SK-MEL-5 (cell line): ENCODE measurements at places on chromosomes 2 and 18. TPM values are rescaled to one million over a fixed set of nuclear protein-coding genes. Genes with fewer than 3 reads are reported as not detected.

Gene FER1L5
- not detected in 2 replicates for total RNA-seq

Gene BBS5
- 16.7 and 19.2 TPM in 2 replicates for total RNA-seq

Gene RAPGEF4
- 4.5 and 5.4 TPM in 2 replicates for total RNA-seq

GRCh38 chr2:9110346-9110884, 96.2 kb upstream of the ASAP2 start:
- no peak for DNase-seq

DNA sequence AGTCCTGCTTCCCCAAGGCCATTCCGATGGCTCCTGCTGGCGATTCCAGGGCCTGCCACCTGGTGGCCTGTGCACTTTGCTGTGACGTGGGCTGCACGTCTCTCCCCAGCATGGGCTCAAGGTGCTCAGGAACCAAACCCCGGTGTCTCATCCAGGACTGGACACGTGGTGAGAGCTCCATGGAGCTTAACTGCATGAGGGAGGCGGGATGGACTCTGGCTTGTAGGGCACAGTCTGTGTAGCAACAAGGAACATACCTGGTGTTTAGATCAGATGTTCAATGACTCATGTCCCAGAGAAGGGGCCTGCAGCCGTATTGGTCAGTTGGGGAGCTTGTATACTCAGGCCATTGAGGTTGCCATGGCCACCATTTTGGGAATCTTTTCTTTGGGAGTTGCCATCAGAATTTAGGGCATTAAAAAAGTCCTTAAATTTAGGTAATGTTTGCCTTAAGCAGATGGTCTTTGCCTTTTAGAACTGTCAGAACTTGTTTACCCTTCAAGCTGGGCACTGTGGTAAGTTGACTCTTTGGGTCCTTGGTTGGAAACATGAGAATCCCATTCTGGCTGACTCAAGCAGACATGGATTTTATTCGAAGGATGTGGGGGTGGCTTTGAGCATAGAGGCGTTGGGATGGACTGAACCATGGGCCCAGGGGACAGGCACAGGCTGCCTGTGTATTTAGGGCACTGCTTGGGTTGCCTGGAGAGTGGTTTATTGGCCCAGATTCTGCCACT, 21.0 kb downstream of the AGAP1 start:
- DNase-seq: no peak

DNA sequence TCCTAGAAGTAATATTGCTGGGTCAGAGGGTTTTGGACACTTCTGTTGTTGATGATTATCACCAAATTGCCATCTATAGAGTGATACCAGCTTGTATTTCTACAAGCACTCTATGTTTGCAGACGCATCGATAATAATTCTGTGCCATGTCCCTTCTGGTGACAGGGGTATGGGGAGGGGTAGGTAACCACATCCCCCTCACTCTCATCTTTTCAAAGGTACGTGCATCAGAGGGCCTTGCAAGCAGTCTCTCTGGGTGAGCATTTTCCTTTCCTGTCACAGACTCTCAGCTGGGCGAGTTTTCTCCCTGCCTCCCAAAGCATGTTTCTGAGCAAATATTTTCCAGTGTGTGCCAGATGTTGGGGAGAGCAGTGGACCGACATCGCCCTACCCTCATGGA, 98.0 kb downstream of the SMAD7 start:
- no peak for DNase-seq

- no peak for DNase-seq
Measured at GRCh38 chr2:104847586-104848160, 6.2 kb upstream of the POU3F3 start.
